Left ventricle myocardium inferior (tissue), 1 donor: ENCODE measurements at places on chromosomes 13 and 19.

GRCh38 chr19:29309637-29310036, 96.7 kb upstream of the UQCRFS1 start:
- no peak for DNase-seq

DNA sequence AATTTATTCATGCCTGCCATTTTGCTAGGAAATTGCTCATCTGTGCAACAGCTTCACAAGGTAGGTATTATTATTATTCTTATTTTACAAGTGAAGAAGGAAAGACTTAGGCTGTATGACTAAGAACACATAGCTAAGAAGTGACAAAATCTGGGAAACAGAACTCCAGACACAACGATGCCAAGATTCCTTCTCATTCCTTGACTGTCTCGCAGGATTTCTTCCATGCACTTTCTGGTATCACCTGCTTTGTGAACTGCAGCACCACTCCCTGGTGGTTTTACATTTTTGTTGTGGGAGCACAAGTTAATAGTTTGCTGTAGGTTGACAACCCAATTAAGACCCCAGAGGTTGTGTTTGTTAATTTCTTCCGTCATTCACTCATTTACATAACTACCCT, 188.5 kb downstream of the LACC1 start:
- no peak for DNase-seq

GRCh38 chr19:12867120-12868099, 13.8 kb downstream of the DNASE2 start:
- DNase-seq: no peak

GRCh38 chr13:110028838-110029621, 242.6 kb upstream of the IRS2 start:
- no peak for DNase-seq

- no peak for DNase-seq
Measured at GRCh38 chr19:43479226-43479625, 13.8 kb upstream of the LYPD3 start.

DNA sequence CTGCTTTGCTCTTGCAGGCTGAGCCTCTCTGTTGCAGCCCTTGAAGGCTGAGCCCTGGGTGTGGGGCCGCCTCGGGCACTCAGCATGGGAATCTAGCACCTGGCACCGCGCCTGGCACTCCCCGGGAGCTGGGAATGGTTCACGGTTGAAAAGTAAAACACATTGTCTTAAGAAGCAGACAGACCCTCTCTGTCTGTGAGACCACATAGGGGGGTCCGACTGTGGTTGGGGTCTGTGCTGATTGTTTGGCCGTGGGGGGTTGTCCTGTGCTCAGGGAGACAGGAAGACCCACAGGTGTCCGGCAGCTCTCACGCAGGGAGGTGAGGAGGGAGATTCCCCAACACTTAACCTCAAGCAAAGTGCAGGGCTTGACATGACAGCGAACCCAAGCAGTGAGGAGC, 64.8 kb downstream of the SOX1 start:
- DNase-seq: no peak
